ENCODE measurements at places on chromosomes 5 and 9. TPM values are rescaled to one million over a fixed set of nuclear protein-coding genes. Genes with fewer than 3 reads are reported as not detected.

Gene PWWP2A
- total RNA-seq = 21.3 TPM

Gene ANKRD34B
- total RNA-seq = not detected

Gene ZNF484
- total RNA-seq = 12.5 TPM

Gene PRDM9
- total RNA-seq = not detected

Gene POU5F2
- total RNA-seq = 0.29 TPM

Gene TLX3
- not detected for total RNA-seq

Gene SLC1A1
- 0.57 TPM for total RNA-seq

Gene PPP2R2B
- not detected for total RNA-seq

Gene GFRA3
- total RNA-seq = not detected

DNA sequence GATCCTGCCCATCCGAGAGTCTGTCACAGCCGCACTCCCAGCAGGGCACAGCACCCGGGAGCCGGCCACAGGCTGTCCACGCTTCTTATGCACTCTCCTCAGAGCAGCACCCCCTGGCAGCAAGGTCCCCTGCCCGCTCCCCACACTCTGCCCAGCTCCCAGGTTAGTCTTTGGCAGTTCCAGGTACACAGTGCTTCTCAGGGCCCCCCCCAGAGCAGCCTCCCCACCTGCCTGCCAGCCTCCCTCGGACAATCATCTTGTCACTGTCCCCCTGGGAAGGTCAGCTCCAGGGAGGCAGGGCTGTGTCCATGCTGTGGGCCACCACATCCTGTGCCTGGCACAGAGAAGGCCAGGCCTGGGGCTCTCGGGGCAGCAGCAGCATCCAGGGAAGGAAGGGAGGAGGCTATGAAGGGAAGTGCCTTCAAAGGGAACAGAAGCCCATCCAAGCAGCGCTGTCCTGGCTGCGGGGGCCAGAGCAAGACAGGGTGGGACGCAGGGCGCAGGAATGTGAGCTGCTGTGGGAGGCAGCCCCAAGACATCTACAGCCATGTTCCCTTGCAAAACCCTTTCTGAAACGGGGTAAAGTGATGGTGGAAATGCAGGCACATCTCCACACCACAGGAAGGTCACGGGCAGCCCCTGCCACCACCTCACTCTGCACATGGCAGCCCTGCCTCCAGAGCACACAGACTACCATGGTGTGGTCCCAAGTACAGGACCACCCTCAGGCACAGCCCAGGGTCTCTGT is 68.6 kb upstream of the ADAMTS2 start:
- DNase-seq = no peak

- no peak for DNase-seq
Observed at GRCh38 chr5:174731214-174732035, 7.0 kb downstream of the MSX2 start.

- DNase-seq = no peak
Observed at GRCh38 chr5:134403951-134404350, 7.7 kb downstream of the CDKN2AIPNL start.

- no peak for DNase-seq
Observed at GRCh38 chr9:10773136-10773535, 160.3 kb upstream of the PTPRD start.

- DNase-seq = no peak
Observed at GRCh38 chr5:61465066-61465465, 133.0 kb downstream of the ZSWIM6 start.

DNA sequence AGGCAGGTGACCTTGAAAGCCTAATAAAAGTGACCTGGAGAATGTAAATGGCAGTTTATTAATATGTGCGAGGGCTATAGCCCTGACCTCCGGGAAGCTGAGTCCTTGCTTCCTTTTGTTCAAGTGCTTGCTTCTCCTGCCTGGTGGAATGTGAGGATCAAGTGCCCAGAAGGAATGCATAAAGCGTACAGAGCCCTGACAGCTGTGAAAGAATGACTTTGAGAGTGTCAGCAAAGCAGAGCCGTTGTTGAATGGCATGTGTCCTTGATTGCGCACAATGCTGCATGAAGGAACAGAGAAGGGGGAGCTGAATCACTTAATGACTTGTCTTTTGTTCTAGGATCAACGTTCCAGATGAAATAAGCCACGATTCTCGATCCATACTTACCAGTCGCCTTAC is 133.0 kb downstream of the SLF1 start:
- peak; percentile 68 for DNase-seq

- DNase-seq = no peak
Observed at GRCh38 chr9:110124439-110124838, 83.5 kb downstream of the C9orf152 start.

DNA sequence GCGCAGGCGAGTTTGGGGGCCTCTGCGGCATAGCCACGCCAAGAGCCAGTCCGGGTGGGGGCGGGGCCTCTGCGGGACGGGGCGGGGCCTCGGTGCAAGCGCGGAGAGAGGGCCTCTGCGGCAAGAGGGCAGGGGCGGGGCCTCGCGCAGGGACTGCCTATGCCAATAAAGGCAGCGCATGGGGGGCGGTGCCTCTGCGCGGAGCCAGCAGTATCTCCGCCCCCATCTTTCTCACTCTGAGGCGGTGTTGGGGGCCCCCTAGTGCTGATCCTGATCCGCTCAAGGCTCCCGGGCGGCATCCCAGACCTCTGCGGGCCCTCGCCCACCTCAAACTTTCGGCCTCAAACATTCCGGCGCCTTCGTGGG is 9.2 kb upstream of the GPRIN1 start:
- DNase-seq = peak; percentile 52

DNA sequence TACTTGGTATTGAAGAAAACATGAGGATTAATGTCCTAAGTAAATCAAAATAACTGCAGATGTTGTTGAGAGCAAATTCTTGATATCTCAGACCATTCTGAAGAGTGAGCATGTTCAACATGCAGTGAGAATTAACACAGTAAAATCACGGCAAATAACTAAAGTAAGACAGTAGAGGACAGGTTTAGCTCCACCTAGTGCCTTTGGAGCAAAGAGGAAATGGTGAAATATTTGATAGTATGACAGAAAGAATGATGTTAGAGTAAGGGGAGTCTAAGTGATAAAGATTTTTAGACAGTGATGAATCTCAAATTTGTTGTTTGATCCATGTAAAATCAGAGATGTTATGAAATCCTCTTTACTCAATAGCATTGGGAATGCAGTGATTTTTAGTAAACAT is 424.2 kb downstream of the TMEM161B start:
- no peak for DNase-seq

DNA sequence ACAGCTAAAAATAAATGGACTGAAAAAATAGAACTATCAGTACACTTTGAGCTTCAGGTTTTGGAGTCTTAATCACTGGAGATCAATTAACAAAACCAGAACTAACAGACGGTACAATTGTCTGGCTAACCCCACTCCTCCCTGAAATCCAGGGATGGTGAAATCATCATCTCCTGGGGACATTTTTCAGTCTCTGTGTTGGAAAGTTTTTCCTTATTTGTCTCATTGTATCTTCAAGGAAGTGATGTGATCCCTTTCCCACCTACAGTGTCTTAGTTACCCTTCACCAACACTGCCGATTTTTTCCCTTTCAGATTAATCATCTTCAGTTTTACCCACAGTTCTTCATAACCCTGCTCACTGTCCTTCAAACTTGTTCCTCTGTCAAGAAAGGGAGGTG is 81.9 kb downstream of the MAP1B start:
- DNase-seq = no peak

DNA sequence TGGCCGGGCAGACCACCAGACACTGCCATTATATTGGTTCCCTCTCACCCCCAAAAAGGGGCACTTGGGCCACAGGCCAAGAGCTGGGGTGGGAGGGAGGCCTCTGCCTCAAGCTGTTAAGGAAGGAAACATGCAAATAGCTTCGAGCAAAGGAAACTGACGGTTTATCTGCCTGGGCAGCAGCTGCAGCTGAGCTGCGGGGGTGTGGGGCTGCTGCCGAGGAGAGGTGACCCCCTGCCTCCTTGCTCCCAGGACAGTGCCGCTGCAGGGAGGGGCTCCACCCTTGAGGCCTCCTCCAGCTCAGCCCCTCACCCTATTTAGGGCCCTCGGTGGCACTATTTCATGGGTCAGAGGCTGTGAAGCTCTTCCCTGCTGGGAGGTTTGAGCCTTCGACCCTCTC is 789 bp downstream of the DOK3 start:
- no peak for DNase-seq

DNA sequence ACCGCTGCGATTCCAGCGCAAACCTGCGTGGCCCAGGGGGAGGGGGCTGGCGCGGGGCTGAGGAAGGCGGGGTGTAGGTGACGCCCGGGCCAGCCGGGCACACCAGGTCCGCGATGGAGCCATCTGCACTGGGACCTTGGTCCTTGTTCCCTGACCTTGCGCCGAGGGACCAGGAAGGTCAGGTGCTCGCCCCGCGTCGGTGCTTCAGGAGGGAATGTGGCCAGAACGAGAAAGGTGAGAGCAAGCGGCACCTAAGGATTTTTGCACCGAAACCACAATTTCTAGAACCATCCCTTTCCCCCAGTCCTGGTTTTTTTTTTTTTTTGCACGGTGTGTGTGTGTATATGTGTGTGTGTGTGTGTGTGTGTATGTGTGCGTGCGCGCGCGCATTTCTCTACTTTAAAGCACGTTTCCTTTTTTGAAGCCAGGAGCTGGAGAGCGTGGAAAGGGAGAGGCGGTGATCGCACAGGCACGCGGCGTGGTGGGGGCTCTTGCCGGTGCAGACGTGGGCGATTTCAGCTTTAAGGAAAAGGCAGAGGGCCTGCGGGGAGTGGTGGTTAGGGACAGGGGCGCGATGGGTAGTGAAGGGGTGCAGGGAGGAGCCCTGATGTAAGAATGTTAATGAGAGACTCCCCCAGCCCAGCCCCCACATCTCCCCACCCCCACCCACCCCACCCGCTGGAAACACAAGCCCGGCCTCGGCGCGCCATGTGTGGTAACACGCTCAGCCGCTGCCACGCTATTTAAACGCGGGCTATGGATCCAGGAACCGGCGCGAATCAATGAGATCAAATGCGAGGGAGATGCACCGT is at the start of gene NPR3:
NPR3 (plus strand) TSS at position 772 of the 812 bp plus-strand sequence. CDS start 456 bp downstream, outside the sequence.
- DNase-seq = peak; percentile 26

GRCh38 chr5:107486489-107486888 is 184.2 kb downstream of the EFNA5 start:
- peak; percentile 29 for DNase-seq

DNA sequence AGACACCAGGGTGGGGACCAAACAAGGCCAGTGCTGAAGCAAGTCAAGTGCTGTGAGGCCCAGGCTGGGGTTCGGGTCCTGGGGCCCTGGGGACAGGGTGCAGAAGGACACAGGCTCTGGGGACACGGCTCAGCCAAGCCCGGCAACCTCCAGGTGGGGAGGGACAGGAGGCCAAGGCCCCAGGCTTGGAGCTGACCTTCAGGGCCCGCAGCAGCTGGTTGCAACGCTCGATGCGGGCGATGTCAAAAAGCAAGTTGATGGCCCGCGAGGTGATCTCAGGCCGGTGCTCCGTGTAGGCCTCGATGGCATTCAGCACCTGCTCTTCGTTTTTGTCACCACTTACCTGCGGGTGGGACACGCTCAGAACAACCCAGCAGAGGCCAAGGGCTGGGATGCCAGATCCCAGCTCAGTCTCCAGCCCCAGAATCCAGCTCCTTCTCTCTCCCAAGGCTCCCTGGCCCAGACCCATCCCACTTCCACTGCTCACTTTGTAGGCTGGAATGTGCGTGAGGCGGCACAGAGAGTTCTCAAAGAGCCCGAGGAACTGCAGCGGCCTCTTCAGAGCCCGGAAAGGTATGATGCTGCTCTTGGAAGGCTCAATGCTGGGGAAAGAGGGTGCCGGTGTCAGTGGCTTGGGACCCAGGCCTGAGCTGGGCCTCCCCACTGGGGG is 20.7 kb downstream of the ZER1 start:
- no peak for DNase-seq

DNA sequence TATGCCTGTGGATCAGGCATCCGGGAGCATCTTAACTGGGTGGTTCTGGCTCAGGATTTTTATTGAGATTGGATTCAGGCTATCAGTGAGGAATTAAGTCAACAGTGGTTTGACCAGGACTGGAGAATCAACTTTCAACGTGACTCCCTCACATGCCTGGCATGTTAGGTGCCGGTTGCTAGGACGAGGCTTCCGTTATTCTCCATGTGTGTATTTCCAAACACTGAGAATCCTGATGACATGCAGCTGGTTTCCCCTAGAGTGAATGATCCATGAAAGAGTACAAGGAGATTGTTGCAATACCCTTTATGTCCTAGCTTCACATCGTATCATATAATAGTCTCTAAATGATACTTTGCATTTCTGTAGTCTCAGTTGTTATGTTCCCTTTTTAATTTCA is 529.2 kb downstream of the ANXA1 start:
- no peak for DNase-seq

- DNase-seq = no peak
Observed at GRCh38 chr5:65137631-65138030, 344.1 kb downstream of the ADAMTS6 start.

- DNase-seq = no peak
Observed at GRCh38 chr5:4942831-4943178, 197.3 kb upstream of the ADAMTS16 start.

- DNase-seq = no peak
Observed at GRCh38 chr5:34020726-34021125, 12.9 kb upstream of the AMACR start.

DNA sequence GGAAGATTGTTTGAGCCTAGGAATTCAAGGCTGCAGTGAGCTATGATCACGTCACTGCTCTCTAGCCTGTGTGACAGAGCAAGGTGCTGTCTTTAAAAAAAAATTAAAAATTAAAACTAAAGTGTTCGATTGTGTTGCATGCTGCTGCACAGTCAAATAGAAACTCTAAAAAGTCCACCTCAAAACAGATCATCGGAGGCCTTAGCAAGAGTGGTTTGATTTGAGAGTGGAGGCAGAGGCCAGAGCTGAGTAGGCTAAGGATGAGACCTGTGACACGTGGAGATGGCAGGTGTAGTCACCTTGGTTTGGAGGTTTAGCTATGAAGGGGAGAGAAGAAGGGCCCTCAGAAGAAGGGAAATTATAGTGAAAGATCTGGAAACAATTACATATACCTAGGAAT is 2.8 kb upstream of the PTPDC1 start:
- DNase-seq = no peak

- no peak for DNase-seq
Observed at GRCh38 chr9:85716031-85716877, 25.5 kb downstream of the AGTPBP1 start.

DNA sequence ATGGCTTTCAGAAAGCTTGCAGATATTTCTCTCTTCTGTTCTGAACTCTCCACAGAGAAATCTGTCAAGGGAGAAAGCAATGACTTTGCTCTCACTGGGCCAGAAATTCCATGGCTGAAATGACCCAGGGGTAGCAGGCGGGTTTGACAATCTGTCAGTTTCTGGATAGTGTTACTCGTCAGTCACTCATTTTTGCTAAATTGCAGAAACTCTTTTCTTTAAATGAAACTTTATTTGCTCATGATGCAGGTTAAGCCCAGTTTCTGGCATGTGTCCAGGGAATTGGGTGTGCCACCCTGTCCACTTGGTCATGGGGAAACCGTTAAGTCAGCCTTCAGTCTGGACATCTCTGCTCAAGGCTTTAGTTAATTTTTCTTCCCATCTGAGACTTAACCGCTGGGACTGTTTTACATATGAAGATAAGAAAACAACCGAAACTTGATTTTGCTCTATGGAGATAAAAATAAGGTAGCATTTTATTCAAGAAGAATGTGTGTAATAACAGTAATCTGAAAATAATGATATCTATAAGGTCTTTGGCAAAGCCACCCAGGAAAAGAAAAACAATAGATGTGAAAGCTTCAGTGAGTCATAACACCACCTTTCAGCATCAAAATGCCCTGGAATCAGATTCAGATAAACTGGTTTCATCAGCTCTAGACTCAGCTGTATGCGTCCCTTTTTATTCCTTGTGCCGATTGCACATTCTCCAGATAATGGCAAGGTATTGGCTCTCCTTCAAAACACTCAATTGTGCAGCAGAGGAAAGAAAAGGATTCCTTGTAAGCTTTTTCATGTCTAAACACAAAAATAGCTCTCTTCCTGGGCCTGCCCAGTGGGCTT is 308.3 kb downstream of the ZSWIM6 start:
- DNase-seq = no peak
